Suppressor macrophage (primary cell): ENCODE measurements at places on chromosomes 11 and 22.

- DNase-seq, result no peak
These were observed 353.8 kb downstream of the TMEM135 start for GRCh38 chr11:87391496-87391895.

- DNase-seq, result no peak
These were observed 25.8 kb downstream of the LAYN start for GRCh38 chr11:111566324-111566723.

DNA sequence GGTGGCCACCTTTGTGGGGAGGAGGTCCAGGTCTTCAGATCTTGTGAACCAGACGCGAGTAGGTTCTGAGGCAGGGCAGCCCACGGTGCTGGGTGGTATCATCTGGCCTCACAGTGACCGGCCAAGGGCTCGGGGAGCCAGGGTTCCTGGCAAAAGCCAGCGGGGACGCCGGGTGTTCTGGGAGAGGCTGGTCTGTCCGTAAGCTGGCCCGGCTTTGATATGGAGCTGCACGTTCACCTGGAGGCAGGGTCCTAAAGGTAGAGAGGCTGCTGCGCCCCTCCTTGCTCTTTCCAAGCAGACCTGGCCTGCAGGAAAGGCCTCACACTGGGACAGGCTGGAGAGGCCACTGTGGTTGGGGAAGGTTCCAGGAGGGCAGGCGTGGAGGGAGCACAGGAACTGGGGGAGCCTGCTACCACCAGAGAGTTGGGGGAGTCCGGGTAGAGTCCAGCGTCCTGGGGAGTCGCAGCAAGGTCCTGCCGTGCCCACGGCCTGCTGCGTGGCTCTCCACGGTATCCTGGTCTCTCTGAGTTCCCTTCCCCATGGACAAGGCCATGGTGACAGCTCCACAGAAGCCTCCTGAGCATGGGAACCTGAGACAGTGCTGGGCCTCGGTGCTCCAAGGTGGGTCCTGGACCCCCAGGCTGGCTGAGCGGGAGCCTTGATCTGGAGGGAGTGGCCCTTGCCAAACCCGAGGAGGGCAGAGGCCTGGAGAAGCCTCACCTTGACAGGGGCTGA is 452.4 kb upstream of the B3GAT1 start:
- DNase-seq, result no peak

DNA sequence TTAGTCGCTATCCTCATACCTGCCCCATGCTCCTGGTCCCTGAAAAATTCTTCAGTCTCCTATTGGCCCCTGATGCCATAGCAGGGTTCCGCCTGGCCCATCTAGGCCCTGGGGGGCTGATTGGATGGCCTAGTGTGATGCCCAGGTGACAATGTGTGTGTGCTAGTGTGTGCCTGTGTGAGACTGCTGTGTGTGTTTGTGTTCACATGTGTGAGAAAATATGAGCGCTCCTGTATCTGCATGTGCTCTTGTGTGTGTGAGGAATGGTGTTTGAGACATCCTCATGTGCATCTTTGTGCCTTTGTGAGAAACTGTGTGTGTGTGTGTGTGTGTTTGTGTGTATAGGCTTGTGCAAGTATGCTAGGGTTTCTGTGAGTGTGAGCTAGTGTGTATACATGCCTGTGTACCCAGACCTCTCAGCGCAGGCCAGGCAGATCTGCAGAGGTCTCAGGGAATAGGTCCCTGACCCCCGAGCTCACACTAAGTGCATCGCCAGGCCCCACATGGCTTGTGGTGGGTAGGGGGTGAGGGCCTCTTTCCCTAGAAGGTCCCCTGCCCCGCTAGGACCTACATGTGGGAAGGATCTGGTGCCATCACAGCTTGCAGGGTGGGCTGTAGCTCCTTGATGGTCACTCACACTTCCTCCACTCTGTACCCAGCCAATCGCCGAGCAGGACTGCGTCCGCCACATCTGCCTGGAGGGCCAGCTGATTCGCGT is 64.6 kb downstream of the OTOG start:
- DNase-seq, result no peak

GRCh38 chr11:120863359-120863758 is 160.5 kb upstream of the TBCEL start:
- DNase-seq, result no peak

- no peak for DNase-seq
These were observed 2.1 kb downstream of the FADD start for GRCh38 chr11:70205049-70205725.

DNA sequence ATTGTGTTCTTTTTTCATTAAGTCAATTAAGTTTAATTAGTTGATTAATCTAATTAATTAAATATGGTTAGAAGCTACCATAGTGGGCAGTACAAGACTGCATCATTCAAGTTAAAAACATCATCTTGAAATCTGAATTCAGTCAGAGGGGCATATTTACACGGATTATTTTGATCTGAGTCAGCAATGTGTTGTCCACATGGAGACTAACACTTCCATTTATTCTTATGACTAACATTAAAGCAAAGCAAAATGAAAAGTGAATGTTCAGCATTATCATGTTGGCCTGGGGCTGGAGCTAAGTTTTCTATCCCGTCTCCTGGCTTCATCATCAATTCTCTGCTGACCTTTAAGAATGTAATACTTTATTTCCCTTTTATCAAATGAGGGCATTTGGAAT is 17.3 kb downstream of the FLI1 start:
- DNase-seq, result no peak

GRCh38 chr11:71425860-71426259 is 22.3 kb downstream of the DHCR7 start:
- DNase-seq, result no peak
